ENCODE measurements at places on chromosomes 16 and 17.

- no peak for DNase-seq
Observed at GRCh38 chr16:54066451-54067105, 220.0 kb downstream of the IRX3 start.

- no peak for DNase-seq
Observed at GRCh38 chr17:68052810-68053209, 17.3 kb downstream of the KPNA2 start.

DNA sequence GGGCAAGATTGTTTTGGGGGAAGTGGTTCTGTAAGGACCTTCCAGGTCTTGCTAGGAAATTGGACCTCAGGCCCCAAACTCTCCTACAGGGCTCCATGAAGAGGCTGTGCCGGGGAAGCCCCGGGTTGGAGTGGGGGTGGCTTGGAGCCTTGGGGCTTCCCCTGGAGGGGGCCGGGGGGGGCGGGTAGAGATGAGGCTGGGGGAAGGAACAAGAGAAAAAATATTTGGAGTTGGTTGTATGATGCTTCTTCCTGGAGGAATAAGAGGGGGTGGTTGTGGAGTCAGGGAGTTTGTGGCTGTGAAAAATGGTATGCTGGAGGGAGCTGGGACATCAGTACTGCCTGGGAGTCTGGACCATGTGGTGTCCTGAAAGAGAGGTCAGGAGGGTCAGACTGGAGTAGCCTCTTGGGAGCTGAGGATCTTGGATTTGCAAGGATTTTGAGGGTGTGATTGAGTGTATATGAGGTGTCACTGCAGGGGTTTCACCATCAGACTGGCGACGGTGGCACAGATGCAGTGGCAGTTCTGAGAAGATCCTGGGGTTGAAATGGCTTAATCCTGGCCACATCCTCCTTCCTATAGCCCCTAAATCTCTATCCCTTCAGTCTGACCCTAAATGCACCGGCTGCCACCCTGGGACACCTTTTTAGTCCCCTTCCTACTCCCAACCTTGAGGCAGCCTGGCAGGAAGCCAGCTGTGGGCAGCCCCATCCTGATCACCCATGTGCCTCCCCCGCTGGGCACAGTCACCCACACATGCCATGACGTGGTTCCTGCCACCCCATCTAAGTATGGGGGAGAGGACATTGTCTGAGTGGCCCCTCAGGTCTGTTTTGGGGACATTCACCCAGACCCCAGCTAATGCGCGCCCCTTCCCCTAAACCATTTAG is 10.9 kb downstream of the RARA start:
- no peak for DNase-seq

GRCh38 chr16:4376893-4377572 is 5.4 kb downstream of the VASN start:
- no peak for DNase-seq

- no peak for DNase-seq
Observed at GRCh38 chr16:4825196-4825595, 21.9 kb downstream of the GLYR1 start.

DNA sequence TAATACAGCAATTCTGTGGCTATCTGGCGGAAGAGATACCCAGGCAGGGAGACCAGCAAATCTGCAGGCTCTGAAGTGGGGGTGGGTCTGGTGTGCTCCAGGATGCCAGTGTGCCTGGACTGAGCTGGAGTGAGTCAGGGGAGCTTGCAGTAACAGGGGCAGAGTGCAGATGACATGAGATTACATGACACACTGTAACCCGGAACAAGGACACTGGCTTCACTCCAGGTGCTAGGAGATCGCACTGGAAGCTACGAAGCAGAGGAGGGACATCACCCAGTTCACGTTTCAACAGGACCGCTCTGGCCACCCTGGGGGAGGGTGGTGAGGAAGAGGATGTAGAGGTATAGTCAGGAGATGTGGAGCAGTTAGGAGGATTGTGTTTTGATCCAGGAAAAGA is 475.6 kb downstream of the CDH13 start:
- no peak for DNase-seq

GRCh38 chr17:35731239-35731916 is at the start of gene RASL10B:
RASL10B (plus strand) TSS chr17:35731639; CDS start chr17:35735185, 3,546 bp downstream.
- no peak for DNase-seq
